Iris pigment epithelial cell (primary cell): ENCODE measurements at places on chromosomes 7 and 10.

DNA sequence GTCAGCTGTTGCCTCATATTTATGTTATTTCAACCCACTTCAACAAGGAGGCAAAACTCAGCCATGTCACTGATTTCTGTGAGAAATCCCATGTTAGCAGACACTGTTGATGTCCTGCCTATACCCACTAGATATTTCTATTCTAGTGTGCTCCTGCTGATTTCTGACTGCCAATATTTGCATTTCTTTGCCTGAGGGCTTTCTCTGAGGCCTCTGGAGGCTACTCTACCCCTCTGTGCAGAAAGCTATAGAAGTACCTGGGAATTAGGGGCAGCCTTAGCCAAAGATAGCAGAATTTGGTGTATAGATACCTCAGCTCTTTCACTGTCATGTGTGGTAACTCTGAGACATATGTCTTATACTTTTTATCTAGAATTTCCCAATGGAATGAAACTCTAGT lies 348.8 kb downstream of the SORCS3 start:
- DNase-seq = no peak

DNA sequence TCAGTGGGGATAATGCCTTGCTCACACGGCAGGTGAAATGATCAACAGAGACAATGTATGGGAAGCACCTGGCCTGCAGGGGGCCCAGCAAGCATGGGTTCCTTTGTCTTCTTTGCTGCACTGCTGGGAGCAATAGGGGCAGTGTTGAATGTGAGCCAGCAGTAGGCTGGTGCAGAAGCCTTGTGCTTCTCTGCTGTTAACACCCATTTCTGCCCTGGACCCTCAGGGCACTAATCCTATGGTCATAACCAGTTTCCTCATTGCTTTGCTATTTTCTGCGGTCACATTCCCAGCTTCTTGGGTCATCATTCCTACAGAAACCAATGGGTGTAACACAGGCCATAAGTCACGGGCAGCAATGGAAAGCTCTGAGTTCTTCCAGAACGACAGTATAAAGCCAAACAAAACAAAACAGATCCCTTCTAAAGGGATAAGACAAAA lies 10.9 kb upstream of the LGI1 start:
- DNase-seq = peak; percentile 90

- DNase-seq = peak; percentile 50
Observed at GRCh38 chr7:16421333-16422102, at the start of gene CRPPA. TSS of gene CRPPA (minus strand) at chr7:16421538. CDS start at chr7:16421322, 216 bp downstream.

- DNase-seq = no peak
Observed at GRCh38 chr10:49141541-49142332, 7.9 kb upstream of the FAM170B start.

- DNase-seq = peak; percentile 29
Observed at GRCh38 chr10:8069627-8070026, 15.1 kb downstream of the GATA3 start.

- DNase-seq = no peak
Observed at GRCh38 chr10:110274647-110275046, 30.1 kb downstream of the SMNDC1 start.

GRCh38 chr10:8042721-8043568 lies 11.5 kb upstream of the GATA3 start:
- no peak for DNase-seq

DNA sequence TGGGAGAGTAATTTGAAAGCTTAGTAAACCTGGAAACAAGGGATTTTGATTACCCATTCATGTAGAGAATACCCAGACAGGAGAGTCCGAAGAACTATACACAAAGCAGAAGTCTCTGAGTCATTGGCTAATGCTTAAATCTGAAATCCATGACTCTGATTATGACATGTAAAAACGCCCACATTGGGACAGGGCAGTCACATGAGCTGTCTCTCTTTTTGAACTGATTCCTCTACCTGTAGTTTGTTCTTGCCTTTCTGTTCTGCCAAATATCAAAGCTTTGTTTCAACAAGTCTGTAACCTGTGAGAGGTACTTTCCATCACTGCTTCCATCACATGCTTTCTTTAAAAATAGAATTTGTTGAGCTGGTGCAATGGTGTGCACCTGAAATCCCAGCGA lies 4.3 kb upstream of the GPNMB start:
- peak; percentile 12 for DNase-seq

DNA sequence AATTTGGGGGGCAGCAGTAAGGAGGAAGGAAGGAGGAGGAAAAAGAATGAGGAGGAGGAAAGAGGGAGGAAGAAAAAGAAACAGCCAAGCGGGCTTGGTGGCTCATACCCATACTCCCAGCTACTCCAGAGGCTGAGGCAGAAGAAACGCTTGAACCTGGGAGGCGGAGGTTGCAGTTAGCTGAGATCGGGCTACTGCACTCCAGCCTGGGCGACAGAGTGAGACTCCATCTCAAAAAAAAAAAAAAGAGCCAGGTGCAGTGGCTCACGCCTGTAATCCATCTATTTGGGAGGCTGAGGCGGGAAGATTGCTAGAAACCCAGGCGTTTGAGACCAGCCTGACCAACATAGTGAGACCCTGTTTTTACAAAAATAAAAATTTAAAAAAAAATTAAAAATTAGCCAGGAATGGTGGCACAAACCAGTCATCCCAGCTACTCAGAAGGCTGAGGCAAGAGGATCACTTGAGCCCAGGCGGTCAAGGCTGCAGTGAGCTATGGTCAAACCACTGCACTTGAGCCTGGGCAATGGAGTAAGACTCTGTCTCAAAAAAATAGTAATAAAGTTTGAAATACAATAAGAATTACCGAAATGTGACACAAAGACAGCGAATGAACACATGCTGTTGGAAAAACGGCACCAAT lies 14.1 kb upstream of the CRCP start:
- peak; percentile 23 for DNase-seq
